ENCODE measurements at places on chromosomes 1 and 21. TPM values are rescaled to one million over a fixed set of nuclear protein-coding genes. Genes with fewer than 3 reads are reported as not detected.
A peak's percentile ranks its signal among the peaks of the same experiment; 100 is the strongest.

The FCRL4 gene
- total RNA-seq: not detected

The THEM5 gene
- not detected for total RNA-seq

The FCAMR gene
- not detected for total RNA-seq

The RNF207 gene
- 0.81 TPM for total RNA-seq

The EFNA1 gene
- total RNA-seq: 4.0 TPM

DNA sequence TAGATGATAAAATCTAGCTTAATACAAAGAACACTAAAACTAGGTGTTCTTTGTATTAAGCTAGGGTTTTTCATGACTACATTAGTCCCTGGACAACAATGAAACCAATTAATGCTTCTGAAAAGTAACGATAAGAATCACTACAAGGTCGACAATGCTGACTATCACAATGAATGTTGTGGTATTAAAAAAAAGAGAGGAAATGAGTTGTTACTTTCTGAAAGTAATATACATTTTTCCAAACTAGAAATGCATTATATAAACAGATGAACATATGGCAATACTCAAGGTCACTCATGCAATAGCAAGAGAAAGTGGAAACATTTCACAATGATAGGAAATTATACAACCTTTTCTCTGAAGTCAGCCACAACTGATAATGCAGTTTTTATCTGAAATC, 19.0 kb downstream of the DPH5 start:
- H3K4me3 ChIP-seq: no peak overlapping the region
- no peak overlapping the region for H3K27ac ChIP-seq
- peaks cover 47% of the 10 kb centered on the region for H3K4me1 ChIP-seq
- no peaks in the 10 kb centered on the region for H3K36me3 ChIP-seq
- DNase-seq: no peak

DNA sequence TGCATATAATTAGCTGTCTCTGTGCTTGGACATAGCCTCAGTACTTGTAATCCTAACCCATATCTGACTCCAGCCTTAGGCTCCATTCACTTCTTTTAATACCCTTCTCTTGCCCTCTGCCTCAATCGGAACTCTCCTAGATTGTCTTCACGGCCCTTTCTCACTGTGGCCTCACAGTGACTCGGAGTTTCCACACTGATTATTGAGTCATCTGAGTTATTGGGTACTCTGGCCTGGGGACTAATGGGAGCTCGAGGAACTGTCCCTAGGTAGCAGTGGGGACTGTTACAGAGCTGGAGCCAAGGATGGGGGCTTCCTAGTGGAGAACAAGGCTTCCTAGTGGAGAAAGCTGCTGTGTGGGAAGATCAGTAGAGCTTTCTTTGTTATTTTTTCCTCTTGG, 17.0 kb downstream of the TRAF5 start:
- H3K4me3 ChIP-seq: no peak overlapping the region
- no peaks in the 10 kb centered on the region for H3K27me3 ChIP-seq
- peaks cover 30% of the 10 kb centered on the region for H3K4me1 ChIP-seq
- H3K36me3 ChIP-seq: no peaks in the 10 kb centered on the region

DNA sequence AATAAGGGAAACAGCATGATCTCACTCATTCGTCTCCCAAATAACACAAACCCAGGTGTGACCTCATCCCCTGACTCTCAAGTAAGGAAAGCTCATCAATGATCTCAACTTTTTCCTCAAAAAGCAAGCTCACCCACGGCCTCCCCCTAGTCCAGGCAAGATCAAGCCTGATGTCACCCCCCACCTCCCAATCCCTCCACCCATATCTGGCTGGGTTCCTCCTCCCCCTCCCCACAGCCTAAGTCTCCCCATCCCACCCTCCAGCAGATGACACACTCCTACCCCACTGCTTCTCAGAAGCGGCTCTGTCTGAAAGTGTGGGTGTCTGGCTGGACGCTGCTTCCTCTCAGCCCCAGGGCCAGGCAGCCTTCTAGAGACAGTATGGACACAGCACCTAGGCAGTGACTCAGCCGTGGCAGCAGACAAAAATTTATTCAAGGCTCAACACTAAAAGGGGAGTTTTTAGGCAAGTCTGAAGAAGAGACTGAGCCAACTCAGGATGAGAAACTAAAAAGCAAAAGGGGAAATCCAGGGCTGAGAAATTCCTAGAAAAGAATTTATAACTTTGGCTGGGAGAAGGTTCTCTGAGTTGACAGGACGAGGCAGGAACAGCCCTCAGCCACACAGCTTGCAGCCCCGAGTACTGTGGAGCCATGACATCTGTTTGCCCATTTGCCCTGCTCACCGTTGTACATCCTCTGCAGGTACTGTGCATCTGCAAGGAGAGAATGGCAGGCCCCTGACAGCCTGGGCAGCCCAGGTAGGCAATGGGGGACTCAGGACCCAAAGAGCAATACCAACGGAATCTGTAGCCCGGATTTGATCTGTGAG, 81.6 kb upstream of the LRRC8D start:
- H3K4me3 ChIP-seq: no peak overlapping the region
- H3K27ac ChIP-seq: no peak overlapping the region
- H3K4me1 ChIP-seq: peaks cover 33% of the 10 kb centered on the region
- no peaks in the 10 kb centered on the region for H3K36me3 ChIP-seq
- DNase-seq: peak; percentile 60
- no peaks in the 10 kb centered on the region for H3K27me3 ChIP-seq

DNA sequence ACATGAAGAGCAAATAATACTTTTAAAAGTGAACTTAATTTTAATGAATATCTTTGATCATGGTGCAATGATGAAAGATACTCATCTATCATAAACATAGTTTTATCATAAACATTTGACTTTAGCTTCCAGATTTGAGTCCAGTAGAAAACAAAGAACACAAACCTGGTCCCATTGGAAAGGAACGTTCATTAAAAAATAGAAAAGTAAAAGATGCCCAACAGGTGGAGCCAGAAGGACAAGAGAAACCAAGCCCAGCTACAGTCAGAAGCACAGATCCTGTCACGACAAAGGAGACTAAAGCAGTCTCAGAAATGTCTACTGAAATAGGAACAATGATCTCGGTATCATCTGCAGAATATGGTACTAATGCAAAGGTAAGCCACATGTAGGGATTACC, 55.6 kb upstream of the MYOCOS start:
- no peaks in the 10 kb centered on the region for H3K27me3 ChIP-seq
- peaks cover 18% of the 10 kb centered on the region for H3K36me3 ChIP-seq
- no peak overlapping the region for H3K27ac ChIP-seq
- H3K4me1 ChIP-seq: no peaks in the 10 kb centered on the region
